ENCODE measurements at places on chromosomes 12 and 14.
A peak's percentile ranks its signal among the peaks of the same experiment; 100 is the strongest.

DNA sequence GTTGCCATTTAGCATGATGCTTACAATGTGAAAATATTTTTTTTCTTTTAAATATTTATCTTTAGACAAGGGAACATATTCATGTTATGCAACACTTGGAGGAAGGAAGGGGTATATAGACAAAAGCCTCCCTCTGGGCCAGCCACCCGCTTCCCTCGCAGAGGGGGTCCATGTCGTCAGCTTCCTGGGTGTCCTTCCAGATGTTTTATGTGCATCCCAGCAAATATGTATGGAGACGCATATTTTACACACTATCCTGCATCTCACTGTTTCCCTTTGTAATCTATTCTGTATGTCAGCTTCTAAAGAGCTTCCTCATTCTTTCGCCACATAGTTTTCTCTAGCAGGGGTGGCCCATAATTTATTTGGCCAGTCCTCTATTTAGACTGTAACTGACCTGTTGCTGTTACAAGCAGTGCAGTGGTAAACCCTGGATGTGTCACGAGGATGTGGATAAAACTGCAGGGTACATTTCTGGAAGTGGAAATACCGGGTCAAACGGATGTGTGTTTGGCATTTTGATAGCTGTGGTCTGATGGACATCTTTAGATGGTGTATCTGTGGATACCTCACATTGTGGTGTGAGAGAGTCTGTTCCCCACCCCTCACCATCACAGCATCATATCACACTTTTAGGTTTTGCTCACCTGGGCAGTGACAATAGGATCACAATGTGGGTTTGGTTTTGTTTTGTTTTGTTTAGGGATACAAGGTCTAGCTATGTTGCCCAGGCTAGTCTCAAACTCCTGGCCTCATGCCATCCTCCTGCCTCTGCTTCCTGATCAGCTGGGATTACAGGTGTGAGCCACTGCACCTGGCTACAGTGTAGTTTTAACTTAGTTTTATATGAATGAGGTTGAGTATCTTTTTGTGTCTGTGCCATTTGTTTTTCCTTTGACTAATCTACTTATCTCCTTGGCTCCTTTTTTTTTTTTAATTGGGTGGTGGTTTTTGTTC is 31.6 kb downstream of the FAM222A start:
- DNase-seq, result no peak

- DNase-seq, result no peak
These were observed 19.1 kb upstream of the EPS8 start for GRCh38 chr12:15808250-15808649.

- DNase-seq, result no peak
These were observed 110.4 kb downstream of the ESRRB start for GRCh38 chr14:76486251-76486743.

DNA sequence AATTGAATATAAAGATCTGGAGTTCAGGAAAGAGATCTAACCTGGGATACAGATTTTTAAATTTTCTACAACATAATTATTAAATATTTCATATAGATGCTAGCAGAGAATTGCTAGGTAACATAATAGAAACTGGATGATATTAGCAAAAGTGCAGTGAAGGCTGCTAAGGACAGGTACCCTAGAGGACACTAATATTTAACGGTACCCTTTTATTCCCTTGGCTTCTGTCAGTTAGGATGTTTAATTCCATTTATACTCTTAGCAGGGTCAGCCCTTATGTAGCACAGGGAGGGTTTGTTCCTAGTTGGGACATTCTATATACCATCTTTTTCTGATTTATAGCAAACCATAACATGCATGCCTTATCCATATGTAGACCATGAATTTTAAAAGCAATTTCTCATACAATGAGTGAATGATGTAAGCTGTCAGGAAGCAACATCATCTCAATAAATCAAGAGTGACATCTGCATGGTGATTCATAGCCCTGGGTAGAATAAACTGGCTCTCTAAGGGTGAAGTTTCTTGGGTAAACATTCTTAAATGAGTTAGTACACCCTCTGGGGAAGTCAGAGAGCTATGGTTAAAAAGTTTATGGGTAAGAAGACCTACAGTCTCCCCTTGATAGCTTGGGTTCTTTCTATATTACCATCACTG is 404.4 kb upstream of the MGAT4C start:
- peak; percentile 24 for DNase-seq

DNA sequence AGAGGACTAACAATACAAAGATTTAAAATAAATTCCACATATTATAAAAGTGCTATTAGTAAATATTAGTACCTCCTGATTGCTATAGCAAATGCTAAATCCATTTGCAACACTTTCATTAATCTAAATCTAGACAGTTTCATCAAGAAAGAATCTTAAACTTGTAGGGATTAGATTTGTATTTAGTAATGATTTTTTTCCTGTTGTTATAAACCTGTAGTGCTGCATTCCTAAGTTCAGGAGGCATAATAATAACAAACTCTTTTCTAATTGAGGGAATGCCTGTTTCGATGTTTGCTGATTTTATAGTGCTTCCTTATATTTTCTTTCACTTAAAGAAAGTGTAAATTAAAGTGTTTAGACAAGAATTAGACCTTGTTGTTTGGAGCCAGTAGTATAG is 166.1 kb downstream of the FOXA1 start:
- DNase-seq, result no peak

- no peak for DNase-seq
These were observed 121.2 kb downstream of the CRACR2A start for GRCh38 chr12:3631759-3632158.

DNA sequence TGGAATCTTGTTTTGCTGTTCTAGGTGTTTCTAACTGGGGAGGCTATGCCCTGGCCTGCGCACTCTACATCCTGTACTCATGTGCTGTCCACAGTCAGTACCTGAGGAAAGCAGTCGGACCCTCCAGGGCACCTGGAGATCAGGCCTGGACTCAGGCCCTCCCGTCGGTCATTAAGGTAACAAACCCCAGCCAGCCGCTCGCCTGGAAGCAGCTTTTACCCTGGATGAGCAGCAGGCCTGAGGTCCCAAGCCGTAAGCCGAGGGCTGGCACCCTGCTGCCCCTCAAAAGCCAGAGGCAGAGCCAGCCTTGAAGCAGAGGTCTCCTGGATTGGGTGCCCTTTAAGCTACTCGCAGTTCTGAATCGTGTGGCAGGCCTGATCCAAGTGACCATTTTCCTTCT is 29.1 kb downstream of the GPR68 start:
- DNase-seq, result no peak

DNA sequence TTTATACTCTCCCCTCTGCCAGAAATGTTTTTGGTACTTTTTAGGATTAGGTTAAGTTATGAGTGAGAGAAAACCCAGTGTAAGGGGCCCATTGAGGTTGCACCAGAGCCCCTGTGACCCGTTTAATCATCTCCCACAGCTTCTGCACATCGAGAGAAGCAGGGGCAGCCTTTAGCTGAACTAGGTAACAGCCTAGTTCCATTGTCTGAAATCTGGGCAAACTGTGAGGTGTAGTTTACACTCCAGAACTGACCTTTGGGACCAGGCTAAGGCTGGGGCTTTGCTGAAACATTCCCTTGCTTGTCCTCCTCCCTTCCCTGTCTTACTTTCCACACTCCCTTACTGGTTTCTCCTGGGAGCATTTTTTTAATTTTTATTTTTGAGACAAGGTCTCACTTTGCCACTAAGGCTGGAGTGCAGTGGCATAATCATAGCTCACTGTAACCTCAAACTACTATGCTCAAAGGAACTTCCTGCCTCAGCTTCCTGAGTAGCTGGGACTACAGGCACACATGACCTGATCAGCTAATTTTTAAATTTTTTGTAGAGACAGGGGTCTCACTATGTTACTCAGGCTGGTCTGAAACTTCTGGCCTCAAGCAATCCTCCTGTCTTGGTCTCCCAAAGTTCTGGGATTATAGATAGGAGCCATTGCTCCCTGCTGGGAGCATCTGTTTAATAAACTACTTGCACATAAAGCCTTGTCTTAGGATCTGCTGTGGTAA is 25.9 kb upstream of the DHRS2 start:
- DNase-seq, result no peak

DNA sequence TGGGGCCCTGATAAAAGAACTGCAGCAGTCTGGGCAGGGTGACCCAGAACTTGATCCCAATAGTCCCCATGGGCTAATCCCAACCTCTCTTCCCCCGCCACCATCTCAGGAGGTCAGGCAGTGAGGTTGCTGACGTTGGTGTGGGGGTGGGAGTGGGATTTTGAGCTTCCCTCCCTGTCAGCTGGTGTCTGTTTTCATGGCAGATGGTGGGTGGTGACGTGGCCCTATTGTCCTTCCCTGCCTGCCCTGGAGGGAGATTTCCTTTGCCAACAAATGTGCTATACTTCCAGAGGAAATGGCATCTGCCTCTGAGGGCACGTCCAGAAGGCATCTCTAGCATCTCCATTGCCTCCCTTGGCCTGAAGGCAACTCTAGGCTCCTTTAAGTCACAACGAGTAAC is 37.7 kb downstream of the NEUROD4 start:
- DNase-seq, result no peak

All from urothelium cell line (cell line).